Breast epithelium (tissue), 4 donors: ENCODE measurements at places on chromosomes 3 and 15. TPM values are rescaled to one million over a fixed set of nuclear protein-coding genes. Genes with fewer than 3 reads are reported as not detected.

DNA sequence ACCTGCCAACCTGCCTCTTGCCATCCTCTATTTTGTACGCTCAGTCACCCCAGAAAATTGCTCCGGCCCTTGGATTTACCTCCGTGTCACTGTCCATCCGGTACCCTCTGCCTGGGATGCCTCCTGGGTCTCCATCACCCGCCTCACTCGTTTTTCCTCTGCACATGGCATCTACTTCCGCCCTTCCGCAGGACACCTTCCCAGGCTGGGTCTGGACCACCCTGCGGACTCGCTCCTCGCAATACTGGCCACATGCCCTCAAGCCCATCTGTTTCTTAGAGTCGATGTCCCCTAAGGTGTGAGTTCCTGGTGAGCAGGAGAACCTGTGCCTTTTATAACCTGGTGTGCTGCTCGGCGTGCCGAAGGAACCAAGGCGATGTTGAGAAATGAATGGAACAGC, 58.5 kb downstream of the APBA2 start:
- no peak for DNase-seq

GRCh38 chr3:94167796-94168195, 104.9 kb downstream of the NSUN3 start:
- no peak for DNase-seq

Gene OCA2
- total RNA-seq, result 0.66 TPM

GRCh38 chr3:150589759-150590158, 13.4 kb upstream of the SELENOT start:
- DNase-seq, result no peak

GRCh38 chr15:65762399-65762798, 29.7 kb downstream of the DENND4A start:
- no peak for DNase-seq

Gene ENTPD3
- total RNA-seq, result 1.4 TPM

- no peak for DNase-seq
Measured at GRCh38 chr3:129582799-129583198, 23.7 kb downstream of the PLXND1 start.

DNA sequence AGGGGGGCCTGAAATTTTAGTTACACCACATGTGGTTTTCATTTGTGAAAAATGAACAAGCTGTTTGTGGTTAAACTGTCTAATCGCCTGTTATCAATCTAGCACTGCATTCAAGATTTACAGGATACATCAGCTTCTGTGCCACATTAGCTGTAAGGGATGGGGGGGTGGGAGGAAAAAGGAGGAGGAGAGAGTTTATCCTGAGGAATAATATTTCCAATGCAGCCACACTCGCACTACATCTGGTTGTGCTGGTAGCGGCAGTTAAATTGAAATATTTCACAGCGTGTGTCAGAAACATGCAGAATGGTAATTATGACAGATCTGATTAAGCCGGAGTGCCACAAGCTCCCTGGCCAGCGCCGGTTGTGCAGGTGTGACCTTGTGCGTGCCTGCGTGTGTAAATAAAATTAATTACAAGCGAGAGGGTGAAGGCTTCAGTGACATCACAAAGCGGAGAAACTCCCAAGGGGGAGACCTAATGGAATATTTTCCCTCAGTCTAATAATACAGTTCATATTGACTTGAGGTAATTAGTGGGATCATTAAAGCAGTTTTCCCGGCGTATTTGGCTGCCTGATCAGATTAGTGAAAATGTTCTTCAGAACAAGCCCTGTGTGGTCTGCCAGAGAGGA, 55.5 kb downstream of the SATB1 start:
- no peak for DNase-seq
